ENCODE measurements at places on chromosomes 13 and 19.

DNA sequence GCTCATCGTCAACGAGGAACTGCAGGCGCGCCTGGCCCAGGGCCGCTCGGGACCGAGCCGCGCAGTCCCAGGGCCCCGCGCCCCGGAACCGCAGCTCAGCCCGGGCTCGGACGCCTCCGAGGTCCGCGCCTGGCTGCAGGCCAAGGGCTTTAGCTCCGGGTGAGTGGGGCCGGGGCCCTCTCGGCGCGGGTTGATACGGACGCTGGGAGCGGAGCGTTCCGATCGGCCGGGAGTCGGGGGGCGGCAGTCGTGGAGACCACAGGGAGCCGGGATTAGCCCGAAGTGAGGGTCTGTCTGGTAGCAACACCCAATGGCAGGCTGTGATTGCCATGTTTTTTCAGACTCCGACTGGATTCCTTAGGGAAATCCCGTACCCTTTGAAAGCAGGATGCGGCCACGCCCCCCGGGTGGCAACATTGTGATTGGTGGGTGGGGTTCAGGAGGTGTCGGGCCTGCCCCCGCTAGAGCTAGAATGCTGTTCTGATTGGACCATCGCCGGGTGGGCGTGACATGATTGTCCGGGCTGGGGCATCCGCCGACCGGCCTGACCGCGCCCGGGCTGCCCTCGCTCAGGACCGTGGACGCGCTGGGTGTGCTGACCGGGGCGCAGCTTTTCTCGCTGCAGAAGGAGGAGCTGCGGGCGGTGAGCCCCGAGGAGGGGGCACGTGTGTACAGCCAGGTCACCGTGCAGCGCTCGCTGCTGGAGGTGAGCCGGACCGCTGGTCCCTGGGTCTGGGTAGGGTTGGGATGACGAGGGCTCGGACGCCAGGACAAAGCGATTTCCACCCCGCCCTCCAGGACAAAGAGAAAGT is 11.3 kb downstream of the EPS8L1 start:
- DNase-seq = peak; percentile 99

DNA sequence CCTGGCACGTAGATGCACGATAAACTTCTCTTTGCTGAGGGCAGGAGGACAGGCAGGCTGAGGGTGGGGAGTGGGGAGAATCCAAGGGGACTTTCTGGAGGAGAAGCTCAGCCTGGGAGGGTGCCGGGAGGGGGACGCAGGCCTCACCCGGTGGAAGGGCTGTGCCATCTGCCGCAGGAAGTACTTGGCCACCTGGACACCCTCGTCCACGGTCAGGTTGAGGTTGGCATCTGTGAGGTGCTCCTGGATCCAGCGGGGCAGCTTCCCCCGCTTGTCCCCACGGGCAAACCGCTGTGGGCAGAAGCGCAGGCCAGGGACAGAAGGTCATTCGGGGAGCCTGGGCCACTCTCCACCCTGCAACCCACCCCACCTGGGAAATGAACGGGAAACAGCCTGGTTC is 11.5 kb downstream of the KLC3 start:
- no peak for DNase-seq

DNA sequence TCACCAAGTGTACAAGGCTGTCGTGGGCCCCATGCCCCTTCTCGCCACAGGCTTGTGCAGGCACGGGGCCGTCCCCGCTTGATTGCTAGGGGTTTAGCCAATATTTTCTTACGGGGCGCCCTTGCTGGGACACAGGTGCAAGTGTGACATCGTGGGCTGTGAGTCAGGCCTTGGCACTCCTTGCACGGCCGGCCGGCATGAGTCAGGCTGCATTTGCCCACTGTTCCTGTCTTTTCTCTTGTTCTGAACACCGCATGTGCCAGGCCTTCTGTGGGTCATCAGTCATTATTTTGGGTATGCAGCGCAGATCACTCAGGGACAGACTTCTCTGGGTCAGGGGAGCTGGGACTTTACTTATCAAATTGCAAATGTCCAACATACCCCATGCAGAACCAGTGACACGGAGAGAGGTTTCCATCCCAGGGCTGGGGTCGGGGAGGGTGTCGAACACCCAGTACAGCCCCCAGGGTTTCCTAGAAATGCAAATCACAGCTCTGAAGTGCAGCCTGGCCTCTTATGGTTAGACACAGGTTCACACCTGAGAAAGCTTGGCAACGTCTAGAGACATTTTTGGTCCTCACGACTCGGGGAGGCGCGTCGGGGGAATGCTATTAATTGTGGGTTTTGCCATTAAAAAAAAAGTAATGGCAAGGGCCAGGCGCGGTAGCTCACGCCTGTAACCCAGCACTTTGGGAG is 22.5 kb upstream of the KLF2 start:
- peak; percentile 71 for DNase-seq

DNA sequence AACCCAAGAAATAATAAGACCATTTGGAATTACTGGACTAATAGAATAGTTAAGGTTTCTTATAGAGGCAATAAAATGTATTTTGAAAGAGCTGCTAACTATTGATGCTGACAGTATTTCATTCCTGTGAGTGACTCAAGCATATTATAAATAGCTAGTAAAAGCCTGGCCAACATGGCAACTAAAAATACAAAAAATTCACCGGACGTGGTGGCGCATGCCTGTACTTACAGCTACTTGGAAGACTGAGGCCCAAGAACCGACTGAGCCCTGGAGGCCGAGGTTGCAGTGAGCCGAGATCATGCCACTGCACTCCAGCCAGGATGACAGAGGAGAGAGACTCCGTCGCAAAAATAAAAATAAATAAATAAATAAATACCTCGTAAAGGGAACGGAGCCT is 5.4 kb upstream of the ICAM3 start:
- no peak for DNase-seq

DNA sequence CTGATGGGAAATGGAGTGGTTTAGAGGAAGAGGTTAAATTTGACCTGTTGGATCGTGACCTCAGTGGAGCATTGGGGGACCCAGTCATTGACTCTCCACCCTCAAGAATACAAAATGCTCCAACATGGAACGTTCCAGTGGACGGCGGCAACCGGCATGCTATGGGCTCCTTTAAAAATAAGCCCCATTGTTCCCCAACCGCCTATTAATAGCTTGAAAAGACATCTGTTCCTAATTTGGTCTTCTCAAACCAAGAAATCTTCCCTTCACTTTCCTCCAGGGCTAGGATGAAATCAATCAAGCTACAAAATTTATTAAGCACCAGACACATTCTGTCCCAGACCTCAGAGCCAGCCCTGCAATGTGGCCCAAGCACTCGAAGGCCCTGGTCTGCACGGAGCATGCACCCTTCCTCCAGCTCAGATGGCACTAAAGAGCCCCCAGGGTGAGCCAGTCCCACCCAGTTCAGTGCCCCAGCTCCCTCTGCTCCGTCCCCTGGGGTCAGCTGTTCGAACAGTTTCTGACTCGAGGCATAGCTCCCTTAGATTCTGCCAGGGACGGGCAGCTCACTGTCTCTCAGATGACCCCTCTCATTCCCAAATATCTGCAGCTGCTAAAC is 22.5 kb upstream of the VSTM2B start:
- no peak for DNase-seq

- no peak for DNase-seq
Observed at GRCh38 chr19:4908781-4909155, 533 bp upstream of the UHRF1 start.

- DNase-seq = no peak
Observed at GRCh38 chr13:42354241-42355091, 82.5 kb downstream of the AKAP11 start.

- no peak for DNase-seq
Observed at GRCh38 chr19:33860312-33861090, 63.8 kb downstream of the KCTD15 start.

GRCh38 chr13:19596960-19597361 is 35.6 kb upstream of the TPTE2 start:
- peak; percentile 58 for DNase-seq

- no peak for DNase-seq
Observed at GRCh38 chr13:110327051-110327721, 20.1 kb downstream of the COL4A2 start.

DNA sequence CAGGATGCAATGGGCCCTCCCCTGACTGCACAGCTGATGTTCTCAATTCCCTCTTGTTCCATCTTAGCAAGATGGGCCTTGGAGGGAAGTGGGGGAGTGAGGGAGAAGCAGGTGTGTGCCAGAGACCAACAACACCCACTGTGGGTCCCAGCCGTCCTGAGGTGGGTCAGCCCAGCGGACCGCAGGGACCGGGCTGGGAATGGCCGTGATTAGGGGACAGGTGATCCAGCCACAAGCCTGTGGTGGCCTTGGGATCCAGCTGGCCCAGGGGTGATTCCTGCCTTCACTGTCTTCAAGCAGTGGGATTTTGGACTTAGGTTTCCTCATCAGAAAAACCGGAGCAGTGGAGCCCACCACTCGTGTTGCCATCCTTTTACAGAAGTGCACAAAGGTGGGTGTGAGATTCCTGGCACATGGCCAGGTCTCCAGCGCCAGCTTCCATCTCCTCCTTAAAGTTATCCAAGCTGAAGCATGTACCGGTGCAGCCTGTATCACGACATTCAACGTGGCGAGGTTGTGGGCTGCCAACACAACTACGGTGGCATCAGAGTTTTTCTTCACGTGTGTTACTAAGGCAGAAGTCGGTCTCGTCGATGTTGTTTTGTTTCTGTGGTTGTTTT is 9.0 kb upstream of the ATP11A start:
- DNase-seq = no peak

DNA sequence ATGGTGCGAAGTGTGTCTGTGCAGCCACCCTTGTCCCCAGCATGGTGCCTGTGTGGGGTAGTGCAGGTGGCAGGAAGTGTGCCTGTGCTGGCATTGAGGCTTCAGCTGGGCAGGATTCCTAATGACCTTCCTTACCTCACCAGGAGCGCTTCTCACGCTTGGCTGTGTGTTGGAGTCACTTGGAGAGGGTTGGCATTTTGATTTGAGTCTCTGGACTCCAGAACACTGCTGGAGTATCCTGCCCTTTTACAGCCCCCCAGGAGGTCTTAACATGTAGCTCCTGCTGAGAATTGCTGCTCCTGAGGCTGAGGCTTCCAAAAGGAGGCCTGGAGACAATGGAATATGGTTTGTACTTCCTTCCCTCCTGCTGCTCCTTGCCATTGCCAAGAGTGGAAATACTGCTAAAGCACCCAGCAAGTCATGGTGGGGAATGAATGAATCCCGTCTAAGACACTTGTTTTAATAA is 87.1 kb downstream of the ARHGEF7 start:
- no peak for DNase-seq

DNA sequence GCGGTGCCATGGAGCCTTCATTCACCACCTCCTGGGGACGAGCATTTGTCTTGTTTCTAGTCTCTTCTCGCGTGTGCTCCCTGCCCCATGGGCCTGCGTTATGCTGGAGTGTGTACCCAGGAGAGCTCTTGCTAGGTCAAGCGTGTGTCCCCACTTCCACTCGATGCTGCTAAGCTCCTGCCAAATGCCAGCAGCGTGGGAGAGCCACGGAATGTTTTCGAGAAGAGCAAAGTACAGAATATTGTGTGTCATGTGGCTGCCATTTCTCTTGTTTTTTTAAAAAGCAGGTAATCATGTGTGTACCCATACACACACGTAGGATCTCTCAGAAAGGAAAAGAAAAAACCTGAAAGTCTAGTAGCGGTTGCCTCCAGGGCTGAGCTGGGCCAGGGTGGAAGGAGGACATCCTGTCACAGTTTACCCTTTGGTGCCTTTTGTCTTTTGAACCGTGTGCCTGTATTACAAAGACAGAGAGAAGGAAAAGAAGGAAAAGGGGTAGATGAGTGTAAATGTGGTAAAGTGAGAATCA is 28.6 kb downstream of the PAK4 start:
- DNase-seq = no peak

DNA sequence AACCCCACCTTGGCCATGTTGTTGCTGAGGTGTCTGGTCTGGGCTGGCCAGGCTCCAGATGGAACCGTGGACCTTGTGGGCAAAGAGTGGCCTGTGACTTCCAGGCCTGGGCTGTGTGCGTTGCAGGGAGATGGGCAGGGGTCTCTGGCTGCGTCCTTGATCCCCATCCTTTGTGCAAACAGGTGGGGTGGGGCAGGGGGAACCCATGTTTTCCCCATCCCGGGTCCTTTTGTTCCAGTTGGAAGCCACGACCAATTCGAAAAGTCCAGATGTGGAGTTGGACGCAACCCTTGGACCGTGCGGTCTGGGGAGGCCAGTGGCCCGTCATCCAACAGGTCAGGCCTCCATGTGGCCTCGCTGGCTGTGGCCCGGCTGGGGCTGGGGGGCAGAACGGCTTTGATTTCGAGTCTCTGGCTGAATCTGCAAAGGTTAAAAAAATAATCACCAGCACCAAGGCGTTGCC is 13.1 kb upstream of the COMP start:
- no peak for DNase-seq

- DNase-seq = no peak
Observed at GRCh38 chr19:28889941-28890670, 322.8 kb downstream of the UQCRFS1 start.

- peak; percentile 91 for DNase-seq
Observed at GRCh38 chr13:102800145-102801041, 1.5 kb downstream of the BIVM start.

DNA sequence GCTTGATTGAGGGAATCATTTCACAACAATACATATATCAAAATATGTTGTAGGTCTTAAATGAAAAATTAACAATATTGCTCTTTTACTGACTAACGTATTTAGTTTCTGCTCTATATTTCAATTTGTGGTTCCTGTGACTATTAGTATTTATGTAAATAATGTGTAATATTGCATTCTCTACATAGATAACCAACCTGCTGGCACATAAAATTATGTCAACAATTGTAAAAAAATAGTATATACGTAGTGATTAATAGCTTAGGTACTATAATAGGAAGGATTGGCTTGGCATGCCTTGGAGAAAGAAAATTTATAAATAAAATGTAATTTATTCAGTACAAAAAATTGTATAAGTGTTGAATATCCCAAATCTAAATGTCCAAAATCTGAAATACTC is 1336.1 kb downstream of the PCDH9 start:
- no peak for DNase-seq

- DNase-seq = no peak
Observed at GRCh38 chr13:44920013-44920412, 69.3 kb downstream of the NUFIP1 start.

- peak; percentile 65 for DNase-seq
Observed at GRCh38 chr13:94550062-94550738, 45.8 kb downstream of the TGDS start.

- DNase-seq = no peak
Observed at GRCh38 chr13:97011446-97012131, 17.3 kb upstream of the OXGR1 start.

GRCh38 chr19:31730270-31730669 is 381.0 kb upstream of the TSHZ3 start:
- no peak for DNase-seq

- DNase-seq = no peak
Observed at GRCh38 chr13:35567406-35567980, 91.0 kb upstream of the MAB21L1 start.

DNA sequence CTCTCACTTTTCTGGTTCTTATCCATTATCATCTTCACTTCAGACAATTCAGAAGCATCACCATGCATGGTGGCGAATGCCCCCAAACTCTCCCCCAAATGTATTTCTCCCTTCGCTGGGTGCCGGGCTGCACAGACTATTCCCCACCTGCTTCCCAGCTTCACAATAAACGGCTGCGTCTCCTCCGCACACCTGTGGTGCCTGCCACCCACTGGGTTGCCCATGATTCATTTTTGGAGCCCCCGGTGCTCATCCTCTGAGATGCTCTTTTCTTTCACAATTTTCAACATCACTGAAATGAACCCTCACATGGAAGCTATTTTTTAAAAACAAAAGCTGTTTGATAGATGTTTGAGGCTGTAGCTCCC is 2.8 kb upstream of the F10 start:
- DNase-seq = no peak
